ENCODE measurements at places on chromosomes 1 and 21.

DNA sequence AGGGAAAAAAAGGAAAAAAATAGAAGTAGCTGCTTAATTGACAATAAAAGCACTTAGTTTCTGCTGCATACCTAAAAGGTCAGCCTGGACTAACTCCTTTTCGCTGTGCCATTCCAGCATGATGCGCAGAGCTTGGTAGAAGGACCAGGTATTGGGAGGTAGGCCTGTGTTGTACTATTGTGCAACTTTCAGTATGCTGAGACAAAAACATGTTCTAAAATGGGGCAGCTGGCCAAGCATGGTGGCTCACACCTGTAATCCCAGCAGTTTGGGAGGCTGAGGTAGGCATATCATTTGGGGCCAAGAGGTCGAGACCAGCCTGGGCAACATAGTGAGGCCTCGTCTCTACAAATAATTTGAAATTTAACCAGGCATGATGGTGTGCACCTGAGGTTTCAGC is 15.0 kb upstream of the SCCPDH start:
- no peak for DNase-seq

DNA sequence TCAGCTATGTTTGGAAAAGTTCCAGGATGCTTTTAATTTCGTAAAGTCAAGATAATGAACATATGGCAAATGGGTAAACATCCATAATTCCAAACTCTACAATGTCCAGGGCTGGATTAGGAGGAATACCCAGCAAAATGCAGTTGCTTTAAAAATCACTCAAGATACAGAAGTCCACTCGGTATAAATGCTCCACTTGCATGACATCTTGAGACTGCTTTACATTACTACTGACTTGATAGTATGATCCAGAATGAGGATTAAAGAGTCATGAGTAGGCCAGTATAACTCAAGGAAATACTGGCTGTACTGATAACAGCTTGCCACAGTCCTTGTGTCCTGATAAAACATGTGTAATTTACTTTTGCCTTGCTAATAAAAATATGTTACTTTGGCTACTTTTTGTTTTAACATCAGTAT is 58.3 kb upstream of the ANGPTL3 start:
- DNase-seq, result no peak

GRCh38 chr1:42957229-42957879 is 1.3 kb downstream of the SLC2A1 start:
- DNase-seq, result no peak

DNA sequence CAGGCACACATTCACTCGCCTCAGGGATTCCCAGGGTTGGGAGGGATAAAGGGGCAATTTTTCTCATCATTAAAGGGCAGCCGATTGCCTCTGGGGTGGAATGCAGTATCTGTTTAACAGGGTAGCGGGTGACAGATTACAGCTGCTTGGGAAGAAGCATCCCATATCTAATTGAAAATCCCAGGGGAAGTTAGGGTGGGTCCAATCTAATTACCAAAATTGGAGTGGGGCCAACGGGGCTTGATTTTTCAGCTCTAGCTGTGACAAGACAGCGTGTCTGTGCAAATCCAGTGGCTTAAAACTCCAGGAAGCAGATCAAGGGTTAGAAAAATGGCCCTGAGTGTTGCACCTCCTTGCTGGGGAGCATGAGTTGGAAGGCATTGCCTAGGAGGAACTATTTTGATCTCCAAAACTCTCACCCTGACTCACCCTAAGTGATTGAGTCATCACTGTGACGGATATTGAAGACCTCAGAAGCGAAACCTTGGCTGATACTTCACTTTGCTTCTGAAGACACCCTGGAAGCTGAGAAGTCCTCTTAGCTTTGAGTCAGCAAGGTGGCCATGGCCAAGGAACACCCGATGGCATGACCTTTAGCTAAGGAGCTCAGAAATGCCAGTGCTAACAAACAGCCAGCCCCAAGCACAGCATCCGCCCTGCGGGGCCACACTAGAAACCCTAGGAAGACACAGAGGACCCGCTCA is 46.0 kb downstream of the GRHL3 start:
- DNase-seq, result peak; percentile 45

- DNase-seq, result no peak
Observed at GRCh38 chr1:154404511-154404931, 622 bp upstream of the IL6R start.

DNA sequence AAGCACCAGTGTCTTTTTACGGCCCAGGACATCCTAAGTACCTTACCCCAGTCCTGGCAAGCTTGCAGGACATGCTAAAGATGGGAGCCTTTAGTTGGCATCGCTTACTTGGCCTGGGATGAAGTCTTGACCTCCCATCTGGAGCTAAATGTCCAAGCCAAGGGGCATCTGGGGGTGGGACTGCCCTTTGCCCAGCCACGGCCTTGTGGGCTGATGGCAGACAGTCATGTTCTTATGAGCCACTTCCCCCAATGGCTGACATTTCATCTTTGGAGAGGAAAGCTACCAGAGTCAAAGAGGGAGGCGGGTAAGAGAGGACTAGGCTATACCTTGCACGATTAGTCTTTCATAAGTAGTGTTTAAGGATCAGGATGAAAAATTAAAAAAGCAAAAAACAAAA is 32.2 kb downstream of the OPTC start:
- no peak for DNase-seq

DNA sequence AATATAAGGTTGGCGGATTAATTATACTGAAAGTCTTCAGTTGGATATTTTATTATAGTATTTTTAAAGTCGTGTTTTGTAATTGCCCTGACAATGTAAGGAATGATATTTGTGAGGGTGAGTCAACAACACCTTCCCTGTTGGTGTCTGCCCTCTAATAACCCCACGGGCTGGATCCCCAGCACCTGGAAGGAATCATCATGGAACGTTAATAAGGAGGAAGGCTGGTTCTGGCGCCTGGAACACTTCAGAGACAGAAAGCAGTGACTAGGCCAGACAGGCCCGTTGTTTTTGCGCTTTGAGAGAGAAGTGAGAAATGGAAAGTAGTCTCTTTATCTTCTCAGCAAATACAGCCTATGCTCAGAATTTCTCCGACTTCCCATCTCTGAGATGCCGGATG is 31.6 kb downstream of the TEX35 start:
- no peak for DNase-seq

- no peak for DNase-seq
Observed at GRCh38 chr1:65097076-65097475, 50.9 kb upstream of the AK4 start.

GRCh38 chr1:218692808-218693207 is 347.7 kb downstream of the TGFB2 start:
- no peak for DNase-seq

DNA sequence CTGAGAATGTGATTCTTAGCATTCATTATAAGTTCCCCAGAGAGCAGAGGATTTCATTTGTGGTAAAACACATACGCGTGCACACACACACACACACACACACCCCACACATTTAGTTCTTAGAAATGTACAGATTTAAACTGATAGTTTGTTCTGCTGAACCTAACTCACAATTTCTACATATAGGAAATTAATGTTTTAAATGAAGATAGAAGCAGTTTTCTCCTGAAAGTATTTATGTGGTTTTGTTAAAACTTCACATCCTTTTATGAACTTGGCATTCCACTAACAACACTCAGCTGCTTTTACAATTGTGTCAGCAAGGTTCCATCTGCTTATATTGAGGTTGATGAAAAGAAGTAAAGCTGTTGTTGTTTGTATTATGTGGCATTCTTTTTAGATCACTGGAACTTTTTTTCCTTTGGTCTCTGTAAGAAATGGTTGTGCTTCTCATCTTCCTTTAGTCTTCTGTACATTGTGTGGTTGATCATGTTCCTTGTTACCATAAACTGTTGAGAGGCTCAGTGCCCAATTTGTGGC is 41.6 kb downstream of the AK4 start:
- DNase-seq, result no peak

DNA sequence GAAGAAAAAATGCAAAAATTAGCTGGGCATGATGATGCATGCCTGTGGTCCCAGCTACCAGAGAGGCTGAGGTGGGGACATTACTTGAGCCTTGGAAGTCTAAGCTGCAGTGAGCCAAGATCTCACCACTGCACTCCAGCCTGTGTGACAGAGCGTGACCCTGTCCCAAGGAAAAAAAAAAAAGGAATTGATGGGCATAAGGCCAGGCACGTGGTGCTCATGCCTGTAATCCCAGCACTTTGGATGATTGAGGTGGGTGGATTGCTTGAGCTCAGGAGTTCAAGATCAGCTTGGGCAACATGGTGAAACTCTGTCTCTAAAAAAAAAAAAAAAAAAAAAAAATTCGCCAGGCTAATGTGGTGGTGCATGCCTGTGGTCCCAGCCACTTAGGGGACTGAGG is 55.8 kb upstream of the ATP2B4 start:
- no peak for DNase-seq

GRCh38 chr21:37119421-37120218 is 46.6 kb downstream of the TTC3 start:
- no peak for DNase-seq

GRCh38 chr1:41953291-41953690 is 34.6 kb upstream of the HIVEP3 start:
- no peak for DNase-seq

DNA sequence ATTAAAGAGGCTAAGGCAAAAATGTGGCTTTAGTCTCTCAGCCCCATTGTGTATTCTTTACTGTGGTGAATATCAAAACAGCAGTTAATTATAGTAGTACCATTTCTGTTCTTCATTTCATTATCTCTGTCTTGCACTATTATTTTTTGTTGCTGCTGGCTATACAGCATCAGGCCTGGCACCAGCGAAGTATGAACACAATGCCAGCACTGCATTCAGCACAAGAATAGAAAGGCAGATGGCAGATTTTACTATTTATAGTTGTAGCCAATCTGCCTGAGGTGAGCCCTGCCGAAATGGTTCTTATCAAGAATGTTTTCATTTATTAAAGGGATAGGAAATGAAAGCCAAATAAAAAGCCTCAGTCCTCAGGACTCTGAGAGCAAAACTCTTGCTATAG is 72.1 kb downstream of the GPR52 start:
- no peak for DNase-seq

DNA sequence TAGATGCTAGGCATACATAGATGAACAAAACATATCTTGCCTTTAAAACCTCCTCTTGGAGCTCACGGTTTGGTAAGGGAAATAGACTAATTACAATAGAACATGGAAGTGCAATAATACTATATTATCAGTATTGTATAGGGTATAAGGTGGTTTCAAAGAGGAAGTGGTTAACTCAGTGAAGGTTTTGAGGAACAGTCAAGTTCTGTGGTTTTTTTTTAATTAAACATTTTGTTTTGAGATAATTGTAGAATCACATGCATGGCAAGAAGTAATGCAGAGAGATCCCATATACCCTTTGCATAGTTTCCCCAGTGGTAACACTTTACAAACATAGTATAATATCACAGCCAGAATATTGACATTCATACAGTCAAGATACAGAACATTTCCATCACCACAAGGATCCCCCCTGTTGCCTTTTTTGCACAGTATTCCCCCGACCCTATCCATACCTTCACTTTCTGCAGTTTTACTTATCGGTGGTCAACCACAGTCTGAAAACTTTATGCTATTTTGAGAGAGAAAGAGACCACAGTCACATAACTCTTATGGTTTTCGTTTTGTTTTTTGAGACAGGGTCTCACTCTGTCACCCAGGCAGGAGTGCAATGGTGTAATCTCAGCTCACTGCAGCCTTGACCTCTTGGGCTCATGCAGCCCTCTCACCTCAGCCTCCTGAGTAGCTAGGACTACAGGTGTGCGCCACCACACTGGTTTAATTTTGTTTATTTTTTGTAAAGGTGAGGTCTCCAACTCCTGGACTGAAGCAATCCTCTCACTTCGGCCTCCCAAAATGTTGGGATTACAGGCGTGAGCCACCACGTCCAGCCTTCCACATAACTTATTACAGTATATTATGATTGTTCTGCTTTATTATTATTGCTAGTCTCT is 60.5 kb upstream of the KIAA1614 start:
- DNase-seq, result no peak

DNA sequence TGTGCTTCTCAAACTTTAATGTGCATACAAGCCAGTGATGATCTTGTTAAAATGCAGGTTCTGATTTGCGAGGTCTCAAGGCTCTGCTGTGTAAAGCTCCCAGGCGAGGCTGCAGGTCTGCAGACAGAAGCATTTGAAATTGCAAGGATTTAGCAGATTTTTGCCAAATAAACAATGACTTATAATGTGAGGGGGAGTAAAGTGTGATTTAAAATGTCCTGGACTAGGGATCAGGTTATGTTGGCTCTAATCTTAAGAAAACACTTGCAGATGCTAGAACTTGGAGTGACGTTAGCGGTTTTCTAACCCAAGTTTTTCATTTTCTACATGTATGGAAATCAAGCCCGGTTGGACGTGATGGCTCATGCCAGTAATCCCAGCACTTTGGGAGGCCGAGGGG is 16.2 kb upstream of the ACTN2 start:
- no peak for DNase-seq

DNA sequence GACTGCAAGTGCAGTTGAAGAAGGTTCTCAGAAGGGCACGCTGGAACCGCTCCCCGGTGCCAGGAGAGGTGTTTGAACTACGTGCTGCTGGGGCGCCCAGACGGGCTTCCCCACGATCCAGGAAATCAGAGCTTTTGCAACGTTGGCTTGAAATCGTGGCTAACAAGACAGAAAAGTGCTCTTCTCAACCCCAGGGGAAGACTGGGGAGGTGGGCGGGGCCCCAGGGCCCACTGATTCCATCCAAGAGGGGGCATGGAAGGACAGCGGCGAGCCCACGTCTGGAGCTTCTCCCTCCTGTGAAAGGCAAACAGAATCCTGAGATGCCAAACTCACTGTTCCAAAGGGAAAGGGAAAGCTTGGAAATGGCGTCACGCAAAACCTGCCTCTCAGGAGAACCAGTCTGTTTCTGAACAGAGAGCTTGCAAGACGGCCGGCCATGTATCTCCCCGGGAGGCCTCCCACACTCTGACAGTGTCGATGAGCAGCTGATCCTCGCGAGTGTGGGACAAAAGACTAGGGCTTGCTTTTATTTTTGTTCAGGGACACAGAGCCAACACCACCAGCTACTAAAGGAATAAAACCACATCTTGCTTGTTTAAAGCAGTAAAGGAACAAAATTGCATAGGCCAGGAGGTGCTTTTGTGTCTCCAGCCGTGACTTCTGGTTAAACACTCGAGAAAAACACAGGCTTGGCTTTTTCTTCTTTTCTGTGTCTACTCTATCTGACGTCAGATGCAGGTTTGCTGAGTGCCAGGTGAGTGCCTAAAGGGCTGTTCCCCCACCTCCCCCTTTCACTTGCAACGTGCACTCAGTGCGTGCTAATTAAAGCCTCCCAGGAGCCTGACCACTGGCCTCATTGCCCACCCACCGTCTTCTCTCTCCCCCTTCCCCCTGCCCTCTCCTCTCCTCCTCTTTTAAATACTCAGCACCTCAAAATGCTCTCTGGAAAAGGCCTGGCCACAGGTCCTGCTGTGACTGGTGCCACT is 41.5 kb downstream of the LRRC3 start:
- DNase-seq, result no peak

GRCh38 chr21:31072533-31072932 is 34.3 kb upstream of the KRTAP19-8 start:
- DNase-seq, result no peak

- peak; percentile 5 for DNase-seq
Observed at GRCh38 chr1:186175588-186175987, 199.5 kb downstream of the TPR start.

- no peak for DNase-seq
Observed at GRCh38 chr1:189775343-189775742, 702.3 kb downstream of the BRINP3 start.
